ENCODE measurements at places on chromosomes 7 and 10.
A peak's percentile ranks its signal among the peaks of the same experiment; 100 is the strongest.

GRCh38 chr10:38157270-38157685 lies 63.1 kb downstream of the ZNF37A start:
- DNase-seq, result no peak

DNA sequence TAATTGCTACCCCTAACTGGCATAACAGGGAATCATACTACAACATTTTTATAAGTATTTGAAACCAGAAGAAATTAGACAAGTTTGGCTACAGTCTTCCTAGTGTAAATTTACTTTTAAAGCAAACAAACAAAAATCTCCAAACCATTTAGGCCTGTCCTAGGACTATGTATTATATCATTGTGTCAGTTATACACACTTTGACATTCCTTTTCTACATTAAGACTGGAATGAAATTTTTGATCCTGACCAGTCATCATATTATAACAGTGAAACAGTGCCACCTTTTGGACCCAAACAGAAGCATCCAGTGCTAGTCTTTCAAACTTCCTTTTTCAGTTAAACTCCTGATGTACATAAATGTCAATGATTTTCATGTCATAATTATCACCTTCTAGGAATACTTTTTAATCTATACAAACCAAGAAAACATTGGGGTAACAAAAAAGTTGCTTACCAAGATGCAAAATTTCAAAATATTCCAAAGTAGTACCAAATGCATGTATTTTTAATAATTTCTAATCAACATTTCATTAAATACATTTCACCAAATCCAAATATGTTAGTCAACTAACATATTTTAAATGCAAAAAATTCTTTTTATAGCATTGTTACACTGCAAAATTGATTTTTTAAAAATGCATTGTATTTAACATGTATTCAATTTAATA lies 75.7 kb downstream of the IMMP2L start:
- DNase-seq, result no peak

DNA sequence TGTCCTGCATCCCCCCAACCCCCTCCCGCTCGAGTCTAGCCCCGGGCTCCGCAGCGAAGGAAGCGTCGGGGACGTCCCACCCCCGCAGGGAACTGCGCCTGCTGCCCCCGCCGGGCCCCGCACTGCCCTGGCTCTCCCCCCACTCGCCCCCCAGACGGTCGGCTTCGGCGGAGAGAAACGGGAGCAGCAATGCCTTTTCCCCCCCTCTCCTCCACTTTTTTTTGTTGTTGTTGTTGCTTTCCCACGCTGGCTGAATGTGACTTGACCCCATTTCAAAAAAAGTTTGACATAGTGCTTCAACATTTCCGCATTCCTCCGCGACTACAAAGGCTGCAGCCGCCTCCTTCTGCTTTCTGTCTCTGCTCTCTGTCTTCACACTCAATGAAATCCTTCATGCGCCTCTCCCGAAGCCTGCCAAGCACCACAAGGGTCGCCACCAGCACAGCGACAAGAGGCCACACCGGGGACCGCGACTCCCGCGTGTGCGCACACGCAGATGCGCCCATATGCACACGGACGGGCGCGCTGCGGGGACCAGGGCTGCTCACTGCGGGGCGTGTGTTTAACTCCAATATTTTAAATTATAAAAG lies 1.0 kb downstream of the CDK6 start:
- peak; percentile 66 for DNase-seq

DNA sequence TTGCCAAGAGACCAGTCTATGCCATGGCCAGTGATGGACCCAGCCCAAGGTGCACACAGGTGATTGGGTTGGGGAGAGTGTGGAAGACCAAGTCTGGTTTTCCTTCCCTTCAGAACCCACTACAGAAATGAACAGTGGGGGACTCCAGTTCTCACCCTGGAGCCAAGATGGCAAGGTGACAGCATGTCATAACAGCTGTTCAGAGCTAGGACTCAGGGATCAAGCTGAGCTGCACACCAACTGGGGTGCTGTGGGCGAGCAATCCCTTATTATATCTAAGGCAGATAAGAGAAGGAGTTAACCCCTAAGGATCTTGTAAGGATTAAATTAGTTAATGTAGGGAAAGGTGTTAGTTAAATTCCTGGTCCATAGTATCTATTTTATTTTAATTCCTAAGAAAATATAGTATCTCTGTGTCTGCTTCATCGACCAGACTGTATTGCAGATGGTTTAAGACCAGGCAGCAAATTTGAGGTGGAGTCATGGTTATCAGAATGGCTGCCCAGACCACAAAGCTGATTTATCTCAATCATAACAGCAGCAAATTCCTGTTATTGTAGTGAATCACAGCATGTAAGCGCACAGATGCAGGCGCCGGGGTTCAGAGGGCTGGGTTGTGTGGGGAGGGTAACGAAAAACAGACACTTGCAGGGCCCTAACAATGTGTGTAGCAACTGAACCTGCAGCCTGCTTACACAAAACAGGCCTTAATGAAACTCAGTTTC lies 208.7 kb upstream of the ZNF32 start:
- DNase-seq, result no peak

DNA sequence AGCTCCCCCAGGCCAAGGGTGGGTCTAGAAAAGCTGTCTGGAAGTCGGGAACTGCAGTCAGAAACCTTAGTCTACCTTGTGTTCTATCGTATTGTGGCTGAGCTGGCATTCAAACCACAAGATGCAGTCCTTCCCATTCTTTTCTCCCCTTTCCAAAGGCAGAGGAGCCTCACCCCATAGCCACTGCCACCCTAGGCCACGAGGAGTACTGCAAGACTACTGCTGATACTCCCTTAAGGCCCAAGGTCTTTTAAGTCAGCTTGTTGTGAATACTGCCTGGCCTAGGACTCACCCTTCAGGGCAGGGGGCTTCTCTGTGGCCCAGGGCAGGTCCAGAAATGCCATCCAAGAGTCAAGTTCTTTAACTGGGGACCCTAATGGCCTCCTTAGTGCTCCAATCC lies 214.5 kb upstream of the CNTNAP2 start:
- DNase-seq, result no peak

- no peak for DNase-seq
Measured at GRCh38 chr10:101649525-101650085, 45.4 kb downstream of the FBXW4 start.

- no peak for DNase-seq
Measured at GRCh38 chr10:27360581-27361172, 120.1 kb upstream of the ACBD5 start.

- DNase-seq, result no peak
Measured at GRCh38 chr10:78381107-78381506, 347.4 kb downstream of the RPS24 start.
